ENCODE measurements at places on chromosomes 3 and 15. TPM values are rescaled to one million over a fixed set of nuclear protein-coding genes. Genes with fewer than 3 reads are reported as not detected.
A peak's percentile ranks its signal among the peaks of the same experiment; 100 is the strongest.

- DNase-seq = peak; percentile 67
Observed at GRCh38 chr15:60326824-60327654, 70.7 kb downstream of the ANXA2 start.

- DNase-seq = no peak
Observed at GRCh38 chr3:71406972-71407810, 176.3 kb downstream of the FOXP1 start.

DNA sequence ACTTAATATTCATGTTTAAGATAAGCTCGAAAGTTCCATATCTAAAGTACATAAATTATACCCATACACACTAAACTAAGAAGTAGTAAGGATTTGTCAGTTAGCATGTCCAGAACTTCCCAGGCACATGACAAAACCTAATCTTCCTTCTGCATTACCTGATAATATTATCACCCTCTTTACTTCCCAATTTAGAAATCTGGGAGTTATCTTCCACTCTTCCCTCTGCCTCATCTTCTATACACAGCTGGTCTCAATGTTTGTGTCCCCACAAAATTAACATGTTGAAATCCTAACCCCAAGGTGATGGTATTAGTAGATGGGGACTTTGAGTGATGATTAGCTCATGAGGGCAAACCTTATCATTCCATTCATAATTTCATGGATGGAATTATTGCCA lies 15.3 kb downstream of the GABPB1 start:
- DNase-seq = no peak

CHRFAM7A gene
- 2.4 TPM for polyA plus RNA-seq

GRCh38 chr3:15708882-15709677 lies 88.7 kb downstream of the ANKRD28 start:
- no peak for DNase-seq

SV2B gene
- not detected for polyA plus RNA-seq

Measured in muscle of arm (tissue), 14 donors.